ENCODE measurements at places on chromosomes 12 and 14.

- no peak for DNase-seq
Observed at GRCh38 chr14:33954016-33954598, 3.2 kb upstream of the EGLN3 start.

- no peak for DNase-seq
Observed at GRCh38 chr12:53011889-53012288, 5.6 kb downstream of the EIF4B start.

DNA sequence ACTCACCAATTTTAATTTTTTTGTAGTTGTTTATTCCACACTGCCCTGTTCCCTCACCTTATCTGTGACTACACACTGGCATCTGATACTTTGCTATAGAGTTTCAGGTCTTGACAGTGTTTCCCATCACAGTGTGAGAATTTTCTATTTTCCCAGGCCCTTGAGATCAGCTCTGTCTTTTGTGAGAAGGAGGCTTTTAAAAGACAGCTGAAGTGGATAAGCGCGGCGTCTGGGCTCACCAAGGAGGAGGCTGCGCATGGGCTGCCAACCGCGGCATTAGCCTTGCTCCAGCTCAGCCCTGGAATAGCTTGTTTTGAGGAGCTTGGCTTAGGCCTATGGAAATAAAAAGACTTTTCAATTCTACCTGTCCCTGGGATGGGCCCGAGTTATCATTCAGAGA is 181.3 kb downstream of the RMST start:
- DNase-seq: no peak

DNA sequence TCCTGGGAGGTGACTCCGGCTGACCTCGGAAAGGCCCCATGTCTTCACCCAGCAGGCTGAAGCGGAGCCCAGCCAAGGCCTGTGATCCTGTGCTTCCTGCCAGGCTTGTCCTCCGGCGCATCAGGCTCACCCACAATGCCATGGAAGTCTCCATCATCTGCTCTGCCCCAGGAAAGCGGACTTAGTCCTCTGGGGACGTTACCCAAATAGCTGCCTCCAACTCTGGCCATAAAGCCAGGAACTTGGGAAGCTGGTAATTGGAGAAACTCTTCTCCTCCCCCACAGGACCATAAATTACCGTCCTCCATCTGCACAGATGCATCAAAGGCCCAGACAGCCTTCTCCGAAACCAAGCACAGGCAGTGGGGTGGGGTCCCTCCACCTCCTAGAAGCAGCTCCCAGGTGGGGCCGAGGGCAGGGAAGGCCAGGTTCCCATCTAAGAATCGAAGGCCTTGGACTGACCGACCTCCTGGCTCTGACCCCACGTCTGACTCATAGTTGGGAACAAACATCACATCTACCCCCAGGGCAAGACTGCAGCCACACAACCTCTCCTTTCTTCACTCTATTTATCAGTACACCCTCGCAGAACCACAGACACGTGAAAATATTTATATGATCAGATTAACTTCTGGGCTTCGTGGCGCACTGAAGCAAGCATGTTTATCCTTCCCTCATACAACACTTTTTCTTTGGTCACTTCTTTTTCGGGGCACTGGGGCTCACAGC is 56.4 kb downstream of the PITPNM2 start:
- peak; percentile 64 for DNase-seq

DNA sequence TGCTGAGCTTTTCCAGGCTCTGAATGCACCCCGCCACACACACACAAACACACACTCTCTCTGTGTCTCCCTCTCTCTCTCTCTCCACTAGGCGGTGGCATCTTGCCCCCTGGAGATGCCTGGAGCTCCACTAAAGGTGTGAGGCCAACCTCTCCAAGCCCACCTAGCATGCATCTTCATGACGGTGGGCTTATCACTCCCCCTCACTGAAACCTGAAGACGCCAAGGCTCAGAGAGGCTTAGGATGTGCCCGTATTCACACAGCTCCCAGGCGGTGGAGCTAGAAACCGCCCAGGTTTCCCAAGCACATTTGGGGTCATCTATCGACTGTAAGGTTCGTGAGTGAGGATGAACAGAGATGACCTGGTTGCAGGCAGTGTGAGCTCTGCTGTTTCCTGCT is 42.6 kb upstream of the BCL11B start:
- no peak for DNase-seq

- DNase-seq: peak; percentile 17
Observed at GRCh38 chr12:56338308-56339157, at the start of gene IL23A. Gene IL23A, plus strand, starts transcription at chr12:56338884. Its CDS starts 161 bp downstream, at chr12:56339045.

- peak; percentile 47 for DNase-seq
Observed at GRCh38 chr14:65658202-65658601, 245.7 kb downstream of the FUT8 start.

DNA sequence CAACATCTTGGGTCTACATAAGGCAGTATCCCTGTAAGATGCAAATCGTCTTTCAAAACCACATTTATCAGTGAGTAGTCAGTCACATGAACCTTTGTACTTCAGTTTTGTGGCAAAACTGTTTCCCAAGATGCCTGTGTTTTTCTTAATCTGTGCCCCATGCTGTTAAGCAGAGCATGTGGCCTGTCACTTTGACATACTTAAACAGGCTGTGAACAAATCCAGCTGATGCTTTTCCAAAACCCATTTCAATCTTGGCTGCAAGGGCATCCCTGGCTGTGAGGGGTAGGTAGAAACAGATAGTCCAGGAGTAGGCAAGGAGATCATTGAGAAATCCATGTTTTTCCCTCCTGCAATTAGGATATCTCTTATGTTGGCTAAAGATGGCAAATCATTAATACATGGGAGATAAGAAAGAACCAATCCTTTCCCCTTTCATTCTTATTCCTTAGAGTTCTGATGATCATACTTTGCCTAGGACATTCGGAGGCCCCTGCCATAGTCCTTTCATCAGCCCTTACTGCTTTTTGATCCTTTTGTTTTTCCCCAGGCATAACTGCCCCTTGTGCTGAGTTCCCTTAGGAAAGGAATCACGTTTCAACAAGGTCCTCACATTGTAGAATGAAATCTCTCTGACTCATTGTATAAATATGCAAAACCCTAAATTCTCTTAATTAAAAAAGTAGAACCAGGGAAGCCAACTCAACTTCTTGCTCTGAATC is 121.1 kb upstream of the EEA1 start:
- DNase-seq: peak; percentile 80
